ENCODE measurements at places on chromosomes 6 and 20.

DNA sequence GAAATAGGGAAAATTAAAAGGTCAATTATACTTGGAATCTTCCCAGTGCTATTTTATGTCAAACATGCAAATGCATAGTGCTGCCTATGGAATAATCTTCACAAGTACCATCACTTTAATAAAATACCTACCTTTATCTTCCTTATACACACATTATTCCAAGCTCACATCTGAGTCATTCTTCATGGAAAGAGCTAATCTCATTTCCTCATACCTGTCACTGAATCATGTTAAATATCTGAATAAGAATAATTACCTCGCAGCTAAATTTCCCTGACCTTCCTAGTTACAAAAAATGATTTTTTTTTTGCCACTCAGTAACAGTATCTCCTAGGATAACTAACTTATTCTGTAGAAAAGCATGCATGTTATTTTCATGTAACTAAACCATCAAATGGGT, 661.4 kb upstream of the HS3ST5 start:
- no peak for DNase-seq

- DNase-seq: no peak
These were observed 85.0 kb downstream of the PREP start for GRCh38 chr6:105317607-105318533.

DNA sequence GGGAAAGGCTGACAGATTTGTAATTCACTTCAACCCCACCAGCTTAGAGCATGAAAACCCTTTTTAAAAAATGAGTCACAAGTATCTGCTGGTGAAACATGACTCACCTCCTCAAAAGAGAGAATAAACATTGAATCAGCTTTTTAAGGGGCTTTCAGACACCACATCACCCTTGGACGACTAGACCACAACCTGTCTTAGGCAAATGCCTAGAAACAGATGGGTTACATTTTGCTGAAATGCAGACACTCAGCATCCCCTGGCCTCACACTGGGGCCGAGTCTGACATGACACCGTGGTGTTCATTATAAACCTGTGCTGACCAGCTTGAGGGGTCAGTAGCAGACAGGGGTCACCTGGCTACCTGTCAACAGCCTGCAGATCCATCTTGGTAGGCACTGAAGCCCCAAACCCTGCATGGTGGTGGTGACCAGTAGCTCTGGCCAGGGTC, 175.3 kb upstream of the CST7 start:
- no peak for DNase-seq

DNA sequence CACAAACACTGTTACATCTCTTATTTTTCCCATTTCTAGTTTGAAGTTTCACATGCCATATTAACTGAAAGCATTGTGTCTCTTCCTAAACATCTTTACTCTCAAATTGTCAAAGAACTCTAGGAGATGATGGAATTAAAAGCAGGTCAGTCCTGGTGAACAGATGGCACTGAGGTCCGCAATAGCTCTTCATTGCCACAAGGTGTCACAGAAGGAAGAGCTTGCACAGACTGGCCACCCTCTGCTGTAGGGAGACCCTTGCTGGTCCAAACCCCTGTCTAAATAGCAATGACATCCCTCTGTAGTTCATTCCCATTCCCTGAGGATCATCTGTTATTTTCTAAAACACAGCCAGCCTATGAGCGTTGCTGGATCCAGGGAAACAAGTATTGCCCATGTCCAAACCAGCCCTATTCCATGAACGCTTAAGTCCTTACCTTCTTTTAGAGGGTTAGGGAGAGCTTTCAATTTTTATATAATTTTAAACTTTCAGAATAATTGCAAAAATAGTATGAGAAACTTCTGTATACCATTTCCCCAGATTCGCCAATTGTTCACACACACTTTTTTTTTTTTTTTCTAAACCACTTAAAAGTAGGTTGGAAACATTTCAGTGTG, 10.1 kb upstream of the HDAC2 start:
- peak; percentile 56 for DNase-seq

GRCh38 chr6:138310294-138310693, 67.4 kb upstream of the SMIM28 start:
- no peak for DNase-seq

- DNase-seq: no peak
These were observed 112.5 kb upstream of the TBX18 start for GRCh38 chr6:84876723-84877514.

GRCh38 chr20:58657262-58657661, 6.2 kb downstream of the STX16 start:
- no peak for DNase-seq

- DNase-seq: no peak
These were observed 210.3 kb downstream of the EPM2A start for GRCh38 chr6:145525038-145525437.

GRCh38 chr20:4534315-4534714, 187.4 kb upstream of the PRND start:
- no peak for DNase-seq

DNA sequence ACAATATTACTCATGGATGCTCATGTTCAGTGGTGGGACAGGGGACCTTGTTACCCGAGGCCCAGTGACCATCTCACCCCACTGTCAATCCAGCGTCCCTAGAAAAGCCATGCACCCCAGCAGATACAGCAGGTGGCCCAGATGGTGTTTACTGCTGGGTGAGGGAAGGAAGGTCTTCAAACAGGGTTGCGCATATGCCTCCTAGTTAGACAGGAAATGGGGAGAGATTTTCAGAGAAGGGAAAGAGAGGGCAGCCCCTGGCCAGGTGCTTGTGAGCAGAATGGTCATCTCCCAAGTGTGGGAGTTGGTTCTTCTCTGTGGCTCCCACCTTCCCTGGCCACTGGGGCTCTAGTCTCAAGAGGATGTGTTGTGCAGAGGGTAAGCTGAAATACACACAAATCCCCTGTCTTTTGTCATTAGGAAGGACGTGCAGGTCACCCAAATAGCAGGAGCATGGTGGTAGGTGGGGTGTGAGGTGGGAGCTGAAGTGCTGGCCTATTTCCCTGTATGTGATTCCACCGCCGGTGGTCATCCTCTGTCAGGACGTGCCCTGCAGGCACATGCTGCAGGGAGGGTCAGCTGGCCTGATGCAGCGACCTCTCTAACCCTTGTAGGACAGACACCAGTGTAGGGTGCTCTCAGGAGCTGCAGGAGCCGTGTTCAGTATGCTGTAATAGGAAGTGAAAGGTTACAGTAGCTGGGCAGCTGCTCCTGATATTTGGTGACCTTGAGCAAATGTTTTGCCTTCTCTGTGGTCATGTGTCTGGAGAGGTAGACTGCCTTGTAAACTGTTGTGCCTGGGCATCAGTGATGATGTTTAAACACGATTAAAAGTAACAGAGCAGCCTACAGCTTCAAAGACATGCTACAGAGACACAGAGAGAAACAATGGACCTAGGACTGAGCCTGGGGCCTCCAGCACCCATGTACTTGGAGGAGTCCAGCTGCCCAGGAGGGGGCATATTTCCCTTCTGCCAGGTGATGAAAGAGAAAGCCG, 3.2 kb upstream of the CST3 start:
- no peak for DNase-seq

- DNase-seq: no peak
These were observed 134.1 kb upstream of the SALL4 start for GRCh38 chr20:51936377-51936776.

DNA sequence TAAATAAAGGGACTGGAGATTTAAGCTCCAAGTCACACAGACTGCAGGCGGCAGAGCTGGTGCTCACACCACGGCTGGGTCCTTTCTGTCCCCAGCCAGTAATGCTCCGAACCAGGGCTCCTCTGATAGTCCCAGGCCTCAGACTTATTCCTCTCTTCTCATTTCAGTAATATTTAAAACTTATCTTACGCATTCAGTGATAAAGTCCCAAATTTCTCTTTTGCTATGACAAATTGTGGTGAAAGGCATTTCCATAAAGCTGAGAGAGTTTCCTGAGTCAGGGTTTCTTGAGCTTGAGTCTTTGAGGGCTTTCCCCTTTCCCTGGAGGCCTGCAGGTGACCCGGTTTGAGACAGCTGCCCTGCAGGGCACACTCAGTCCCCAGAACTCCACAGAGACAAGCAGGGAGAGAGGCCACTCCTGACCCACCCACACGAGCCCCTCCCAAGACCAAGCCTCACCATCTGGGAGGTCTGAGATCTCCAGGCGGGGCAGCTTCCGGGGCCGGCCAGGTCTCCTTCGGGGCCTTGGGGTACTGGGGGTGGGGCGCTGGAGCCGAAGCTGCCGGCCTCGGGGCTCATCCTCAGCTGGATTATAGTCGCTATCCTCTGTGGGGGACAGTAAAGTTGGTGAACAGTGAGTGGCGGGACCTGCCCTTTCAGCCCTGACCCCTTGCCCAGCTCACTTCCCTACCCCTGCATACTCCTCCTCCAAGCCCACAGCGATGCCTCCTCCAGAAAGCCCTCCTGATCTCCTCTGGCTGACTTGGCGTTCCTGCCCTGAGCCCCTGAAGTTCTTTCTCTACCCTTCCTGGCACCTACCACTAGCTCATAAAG, 6.6 kb downstream of the ZNF335 start:
- no peak for DNase-seq

GRCh38 chr6:30091577-30092381, 16.2 kb upstream of the RNF39 start:
- no peak for DNase-seq

DNA sequence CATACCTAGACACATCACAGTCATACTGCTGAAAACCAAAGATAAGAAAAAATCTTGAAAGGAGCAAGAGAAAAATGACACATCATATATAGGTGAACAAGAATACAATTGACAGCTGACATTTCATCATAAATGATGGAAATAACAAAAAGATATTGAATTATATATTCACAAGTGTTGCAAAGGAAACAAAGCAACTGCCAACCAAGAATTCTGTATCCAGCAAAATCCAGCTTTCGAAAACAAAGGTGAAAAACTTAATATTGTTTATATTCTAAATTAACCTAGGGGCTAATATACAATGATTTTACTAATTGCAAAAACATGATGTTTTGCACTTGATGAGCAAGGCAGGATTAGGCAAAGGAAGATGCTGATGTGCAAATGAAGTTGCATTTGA, 84.3 kb downstream of the MOXD1 start:
- no peak for DNase-seq

DNA sequence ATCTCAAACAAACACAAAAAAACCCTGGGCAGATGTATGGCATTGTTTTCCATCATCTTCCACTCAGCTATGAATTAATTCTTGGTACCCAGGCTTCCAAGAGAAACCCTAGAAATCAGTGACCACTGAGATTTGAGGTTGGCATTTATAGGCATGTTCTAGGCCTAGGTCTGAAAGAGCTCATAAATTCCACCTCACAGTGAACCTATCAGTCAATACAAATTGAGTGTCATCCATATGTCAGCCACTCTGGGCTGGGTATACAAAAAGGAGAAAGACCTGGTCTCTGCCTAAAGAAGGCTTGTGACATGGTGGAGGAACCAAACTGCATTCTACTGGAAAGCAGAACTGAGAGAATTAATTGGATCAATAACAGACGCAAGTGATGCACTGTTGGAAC, 30.2 kb downstream of the C20orf173 start:
- no peak for DNase-seq

DNA sequence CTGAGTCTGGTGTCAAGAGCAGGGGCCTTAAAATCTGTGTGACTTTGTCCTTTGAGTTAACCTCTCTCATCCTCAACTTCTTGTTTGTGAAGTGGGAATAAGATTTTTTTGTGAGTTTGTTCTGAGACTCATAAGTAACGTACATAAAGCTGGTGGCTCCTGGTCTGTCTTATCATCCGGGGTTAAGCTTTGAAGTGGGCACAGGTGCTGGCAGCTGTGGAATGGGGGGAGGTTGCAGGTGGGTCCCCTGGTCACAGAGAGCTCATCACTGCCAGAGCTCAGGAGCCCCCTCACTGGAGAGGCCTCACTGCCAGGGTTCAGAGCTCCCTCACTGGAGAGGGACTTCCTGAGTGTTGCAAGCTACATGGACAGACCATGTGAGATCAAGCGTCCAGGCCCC, 174.1 kb downstream of the NRN1 start:
- DNase-seq: no peak

- DNase-seq: peak; percentile 14
These were observed 539 bp downstream of the TMEM200A start for GRCh38 chr6:130366107-130367005.

- no peak for DNase-seq
These were observed 608.0 kb downstream of the BCKDHB start for GRCh38 chr6:80714513-80714912.

DNA sequence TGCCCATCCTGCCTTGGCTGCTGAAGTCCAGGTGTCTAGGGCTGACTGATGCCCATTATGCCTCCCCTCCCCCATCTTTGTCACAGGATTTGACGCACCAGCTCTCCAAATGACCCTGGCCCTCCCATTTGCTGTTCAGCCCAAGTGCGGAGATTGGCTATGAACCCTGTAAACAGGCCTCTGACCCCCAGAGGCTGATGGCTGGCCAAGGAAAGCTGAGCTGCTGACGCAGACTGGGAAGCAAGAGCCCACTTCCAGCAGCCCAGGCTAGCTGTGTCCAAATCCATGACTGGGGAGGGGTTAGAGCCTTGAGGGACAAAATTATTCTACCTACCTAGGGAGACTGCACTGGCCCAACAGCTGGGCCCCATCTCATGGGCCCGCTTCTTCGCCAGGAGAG, 797 bp upstream of the GNRH2 start:
- no peak for DNase-seq

- no peak for DNase-seq
These were observed 214.4 kb downstream of the ZNF217 start for GRCh38 chr20:53379014-53379832.

- no peak for DNase-seq
These were observed 9.1 kb downstream of the MC3R start for GRCh38 chr20:56257604-56258003.

DNA sequence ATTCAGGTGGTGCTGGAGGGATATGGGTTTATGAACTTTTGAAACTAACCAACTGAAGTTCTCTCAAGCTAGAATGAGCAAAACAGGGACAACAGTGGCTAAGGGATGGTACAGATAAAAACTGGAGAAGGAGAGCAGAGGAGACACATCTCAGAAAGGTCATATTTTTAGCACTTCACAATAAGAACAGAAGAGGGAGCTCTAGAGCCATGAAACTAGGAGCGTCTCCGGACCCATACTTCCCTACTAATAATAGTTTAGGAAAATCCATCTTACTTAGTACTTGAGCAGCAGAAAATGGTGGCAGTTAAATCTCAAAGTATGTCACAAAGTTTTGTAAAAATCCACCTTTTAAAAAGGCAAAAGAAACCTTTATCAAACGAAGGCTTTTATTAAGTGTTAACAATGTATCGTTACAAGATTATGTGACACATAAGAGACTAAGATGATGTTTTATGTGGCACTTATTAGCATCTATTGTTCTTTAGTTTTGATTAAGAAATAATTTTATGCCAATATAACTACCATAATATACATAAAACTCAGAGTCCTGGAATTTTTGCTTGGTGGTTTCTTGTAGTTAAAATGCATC, 278.6 kb downstream of the TBC1D32 start:
- DNase-seq: no peak

- DNase-seq: no peak
These were observed 99.7 kb upstream of the ZNF217 start for GRCh38 chr20:53693262-53693871.

- no peak for DNase-seq
These were observed 36.9 kb upstream of the CD93 start for GRCh38 chr20:23122796-23123655.

All from BE2C (cell line).